ENCODE measurements at places on chromosomes 7 and 10. TPM values are rescaled to one million over a fixed set of nuclear protein-coding genes. Genes with fewer than 3 reads are reported as not detected.

Gene TRIM50
- not detected for total RNA-seq

Gene INSYN2A
- total RNA-seq: not detected

Gene PDIA4
- total RNA-seq: 132 TPM

DNA sequence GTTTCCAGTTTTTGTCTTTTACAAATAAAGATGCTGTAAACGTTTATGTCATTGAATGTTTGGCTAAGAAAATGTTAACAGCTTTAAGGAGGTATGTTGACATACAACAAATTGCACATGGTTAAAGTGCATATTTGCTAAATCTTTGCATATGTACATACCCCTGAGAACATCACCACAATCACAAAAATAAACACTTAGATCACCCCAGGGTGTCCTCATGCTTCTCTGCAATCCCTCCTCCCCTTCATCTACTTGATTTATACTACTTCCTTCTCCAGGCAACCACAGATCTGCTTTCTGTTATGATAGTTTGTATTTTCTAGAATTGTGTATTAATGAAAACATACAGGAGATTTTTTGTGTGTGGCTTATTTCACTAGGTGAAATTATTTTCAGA, 209.5 kb downstream of the GLRX3 start:
- H3K4me3 ChIP-seq: no peak overlapping the region
- no peaks in the 10 kb centered on the region for H3K4me1 ChIP-seq
- H3K27ac ChIP-seq: no peak overlapping the region
- DNase-seq: no peak
- H3K27me3 ChIP-seq: peaks cover 2% of the 10 kb centered on the region
- no peaks in the 10 kb centered on the region for H3K36me3 ChIP-seq

- no peak for DNase-seq
- no peak overlapping the region for H3K4me3 ChIP-seq
- H3K36me3 ChIP-seq: no peaks in the 10 kb centered on the region
- H3K27ac ChIP-seq: no peak overlapping the region
These were observed 406.5 kb downstream of the SUGCT start for GRCh38 chr7:40541336-40541735.

DNA sequence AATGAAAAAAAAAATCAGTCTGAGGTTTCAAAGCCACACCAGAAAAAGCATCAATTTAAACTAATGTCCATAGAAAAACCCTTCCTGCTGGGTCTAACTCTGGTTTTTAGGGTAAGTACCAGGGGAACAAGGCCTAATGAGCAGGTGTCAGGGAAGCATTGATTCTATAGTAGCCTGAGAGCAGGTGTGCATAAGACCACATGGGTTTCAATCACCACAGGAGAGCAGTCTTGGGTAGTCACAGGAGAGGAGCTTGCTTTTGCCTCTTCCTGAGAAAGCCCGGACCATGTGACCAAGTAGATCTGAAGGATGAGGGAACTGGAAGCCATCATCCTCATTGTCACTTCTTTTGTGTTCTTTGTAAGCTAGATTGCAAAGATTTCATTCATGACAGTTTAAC, 66.3 kb upstream of the AGK start:
- DNase-seq: no peak
- peaks cover 10% of the 10 kb centered on the region for H3K27me3 ChIP-seq
- peaks cover 7% of the 10 kb centered on the region for H3K4me1 ChIP-seq
- no peak overlapping the region for H3K27ac ChIP-seq
- H3K36me3 ChIP-seq: no peaks in the 10 kb centered on the region

DNA sequence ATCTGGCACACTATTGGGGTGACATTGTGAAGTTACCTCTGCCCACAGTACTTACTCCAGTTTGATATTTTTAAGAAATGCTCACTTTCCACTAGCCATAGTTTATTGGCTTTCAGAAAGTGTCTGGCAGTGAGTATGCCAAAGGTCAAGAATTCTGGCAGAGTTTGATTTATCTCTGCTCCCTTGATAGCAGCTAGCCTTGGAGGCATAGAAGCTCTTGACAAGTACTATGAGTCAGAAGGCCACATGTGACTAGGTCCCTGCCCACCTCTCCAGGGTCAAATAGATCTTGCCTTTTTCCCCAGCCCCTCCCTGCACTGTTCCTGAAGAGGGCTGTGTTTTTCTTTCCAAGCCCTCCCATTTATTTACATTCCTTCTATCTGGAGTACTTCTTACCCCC, 202.2 kb downstream of the AUTS2 start:
- H3K4me1 ChIP-seq: no peaks in the 10 kb centered on the region
- H3K36me3 ChIP-seq: no peaks in the 10 kb centered on the region
- no peak for DNase-seq
- H3K4me3 ChIP-seq: no peak overlapping the region
- H3K27me3 ChIP-seq: peaks cover 6% of the 10 kb centered on the region
- no peak overlapping the region for H3K27ac ChIP-seq

- H3K36me3 ChIP-seq: no peaks in the 10 kb centered on the region
- no peak overlapping the region for H3K4me3 ChIP-seq
- H3K27me3 ChIP-seq: peaks cover 11% of the 10 kb centered on the region
- no peak for DNase-seq
- H3K27ac ChIP-seq: no peak overlapping the region
- H3K4me1 ChIP-seq: no peaks in the 10 kb centered on the region
These were observed 124.4 kb upstream of the RNF32 start for GRCh38 chr7:156515911-156516790.

GRCh38 chr7:133815611-133816210, 311.4 kb upstream of the LRGUK start:
- no peak overlapping the region for H3K27ac ChIP-seq
- H3K27me3 ChIP-seq: no peaks in the 10 kb centered on the region
- no peaks in the 10 kb centered on the region for H3K4me1 ChIP-seq
- DNase-seq: no peak
- H3K4me3 ChIP-seq: no peak overlapping the region

DNA sequence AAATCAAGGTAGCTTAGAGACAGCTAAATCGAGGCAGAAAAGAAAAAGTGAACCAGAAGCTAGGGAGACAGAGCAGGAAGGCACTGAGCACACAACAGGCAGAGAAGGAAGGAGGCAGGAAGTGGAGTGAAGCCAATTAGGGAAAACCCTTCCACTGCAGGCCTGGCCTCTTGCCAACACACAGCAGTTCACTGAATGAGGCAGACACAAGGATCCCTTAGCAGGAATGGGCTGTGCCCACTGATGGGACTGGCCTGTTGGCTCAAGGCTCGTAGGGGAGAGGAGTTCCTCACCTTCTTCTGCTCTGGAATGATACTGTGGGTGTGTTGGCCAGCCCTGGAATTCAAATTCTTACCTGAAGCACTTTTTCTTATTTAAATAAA, 220.3 kb upstream of the STK17A start:
- no peak for DNase-seq
- H3K27ac ChIP-seq: no peak overlapping the region
- no peaks in the 10 kb centered on the region for H3K27me3 ChIP-seq
- H3K4me1 ChIP-seq: no peaks in the 10 kb centered on the region
- H3K36me3 ChIP-seq: no peaks in the 10 kb centered on the region
- H3K4me3 ChIP-seq: no peak overlapping the region

GRCh38 chr10:59910867-59911266, 4.5 kb upstream of the CCDC6 start:
- peaks cover 2% of the 10 kb centered on the region for H3K36me3 ChIP-seq
- H3K4me3 ChIP-seq: no peak overlapping the region
- peaks cover 23% of the 10 kb centered on the region for H3K4me1 ChIP-seq
- H3K27ac ChIP-seq: no peak overlapping the region
- DNase-seq: no peak

DNA sequence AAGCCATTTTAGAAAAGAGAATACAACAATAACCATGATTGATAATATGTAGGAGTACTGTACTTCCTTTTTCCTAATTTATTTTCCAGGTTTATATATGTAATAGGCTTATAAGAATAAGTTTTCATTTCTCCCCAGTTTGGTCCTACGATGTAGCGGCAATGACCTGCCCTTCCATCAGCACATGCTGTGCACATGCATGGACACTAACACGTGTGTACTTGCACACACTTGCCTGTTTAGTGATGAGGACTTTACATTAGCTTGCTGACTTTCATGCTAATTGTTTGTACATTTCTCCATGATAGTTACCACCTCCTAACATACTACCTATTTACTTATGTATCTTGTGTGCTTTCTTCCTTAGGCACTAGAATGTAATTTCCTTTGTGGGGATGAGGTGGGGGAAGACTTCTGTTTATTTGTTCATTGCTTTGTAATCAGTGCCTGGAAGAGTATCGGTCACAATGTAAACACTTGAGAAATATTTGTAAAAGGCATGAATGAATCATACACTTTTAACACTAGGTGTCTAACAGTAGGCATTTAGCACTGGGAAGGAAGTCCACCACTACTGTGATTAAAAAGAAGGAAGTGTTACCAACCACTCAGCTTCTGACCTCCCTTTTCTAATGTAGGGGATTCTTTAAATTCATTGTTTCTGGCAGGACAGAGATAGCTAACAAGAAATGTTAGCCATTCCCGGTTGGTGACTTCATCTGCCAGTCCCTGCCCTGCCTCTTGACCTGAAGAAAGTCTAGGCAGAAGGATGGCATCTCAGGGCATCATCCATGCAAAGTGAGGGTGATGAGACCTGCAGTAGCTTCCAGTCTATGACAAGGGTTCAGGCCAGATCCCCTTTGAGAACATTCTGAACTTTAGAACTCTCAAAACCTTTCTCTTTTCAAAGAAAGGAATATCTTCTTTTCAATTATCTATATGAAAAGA, 120.2 kb upstream of the RAB18 start:
- no peak for DNase-seq
- no peak overlapping the region for H3K27ac ChIP-seq
- no peak overlapping the region for H3K4me3 ChIP-seq
- peaks cover 27% of the 10 kb centered on the region for H3K27me3 ChIP-seq
- H3K36me3 ChIP-seq: no peaks in the 10 kb centered on the region

GRCh38 chr10:69912589-69912988, 110.9 kb downstream of the COL13A1 start:
- H3K27ac ChIP-seq: no peak overlapping the region
- no peak for DNase-seq
- peaks cover 6% of the 10 kb centered on the region for H3K27me3 ChIP-seq
- no peaks in the 10 kb centered on the region for H3K4me1 ChIP-seq
- H3K4me3 ChIP-seq: no peak overlapping the region

GRCh38 chr10:76422769-76423168, 991.3 kb downstream of the LRMDA start:
- no peaks in the 10 kb centered on the region for H3K36me3 ChIP-seq
- H3K27me3 ChIP-seq: no peaks in the 10 kb centered on the region
- H3K27ac ChIP-seq: no peak overlapping the region
- H3K4me3 ChIP-seq: no peak overlapping the region
- no peak for DNase-seq
- no peaks in the 10 kb centered on the region for H3K4me1 ChIP-seq

DNA sequence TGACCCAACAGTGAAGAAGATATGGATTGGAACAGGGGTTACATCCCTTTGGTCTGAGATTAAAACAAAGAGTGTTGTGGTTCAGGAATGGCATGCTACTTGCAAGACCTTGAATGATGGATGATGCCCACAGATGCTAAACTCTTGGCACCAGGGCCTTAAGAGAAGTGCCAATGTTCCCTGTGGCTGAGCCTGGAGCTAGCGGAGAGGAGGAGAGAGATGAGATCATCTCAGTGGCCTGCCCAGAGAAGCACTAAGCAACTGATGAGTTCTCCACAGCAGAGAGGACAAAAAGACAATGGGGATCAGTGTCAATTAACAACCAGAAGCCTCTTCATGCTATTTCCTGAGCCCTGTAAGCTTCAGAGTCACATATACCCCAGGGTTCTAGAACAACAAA, 97.8 kb downstream of the ELAPOR2 start:
- no peak overlapping the region for H3K4me3 ChIP-seq
- H3K27me3 ChIP-seq: peaks cover 7% of the 10 kb centered on the region
- H3K4me1 ChIP-seq: no peaks in the 10 kb centered on the region
- no peak overlapping the region for H3K27ac ChIP-seq
- H3K36me3 ChIP-seq: no peaks in the 10 kb centered on the region

GRCh38 chr10:788796-789748, 99.6 kb upstream of the DIP2C start:
- H3K27me3 ChIP-seq: peaks cover 3% of the 10 kb centered on the region
- no peak overlapping the region for H3K27ac ChIP-seq
- no peak for DNase-seq
- no peaks in the 10 kb centered on the region for H3K4me1 ChIP-seq
- no peaks in the 10 kb centered on the region for H3K36me3 ChIP-seq

GRCh38 chr7:1425292-1426136, 33.8 kb downstream of the MICALL2 start:
- H3K4me1 ChIP-seq: no peaks in the 10 kb centered on the region
- H3K4me3 ChIP-seq: no peak overlapping the region
- DNase-seq: no peak
- H3K36me3 ChIP-seq: no peaks in the 10 kb centered on the region

- DNase-seq: no peak
- H3K4me3 ChIP-seq: no peak overlapping the region
- H3K4me1 ChIP-seq: no peaks in the 10 kb centered on the region
These were observed 48.5 kb downstream of the EMX2 start for GRCh38 chr10:117591043-117591442.

DNA sequence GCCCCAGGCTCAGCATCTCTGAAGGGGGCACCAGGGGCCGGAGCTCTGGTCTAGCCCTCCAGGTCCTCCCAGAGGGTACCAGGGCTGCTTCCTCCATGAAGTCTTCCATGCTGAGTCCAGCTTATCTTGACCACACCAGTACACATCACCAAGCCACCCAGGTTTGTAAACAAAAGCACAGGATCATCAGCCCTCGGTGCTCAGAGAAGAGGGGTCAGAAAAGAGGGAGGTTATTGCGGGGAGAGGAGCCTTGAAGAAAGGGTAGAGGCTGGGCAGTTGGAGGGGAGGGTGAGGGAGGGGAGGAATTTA, 23.9 kb downstream of the AQP1 start:
- no peak overlapping the region for H3K4me3 ChIP-seq
- DNase-seq: no peak
- H3K36me3 ChIP-seq: no peaks in the 10 kb centered on the region
- peaks cover 18% of the 10 kb centered on the region for H3K27me3 ChIP-seq
- H3K4me1 ChIP-seq: no peaks in the 10 kb centered on the region

DNA sequence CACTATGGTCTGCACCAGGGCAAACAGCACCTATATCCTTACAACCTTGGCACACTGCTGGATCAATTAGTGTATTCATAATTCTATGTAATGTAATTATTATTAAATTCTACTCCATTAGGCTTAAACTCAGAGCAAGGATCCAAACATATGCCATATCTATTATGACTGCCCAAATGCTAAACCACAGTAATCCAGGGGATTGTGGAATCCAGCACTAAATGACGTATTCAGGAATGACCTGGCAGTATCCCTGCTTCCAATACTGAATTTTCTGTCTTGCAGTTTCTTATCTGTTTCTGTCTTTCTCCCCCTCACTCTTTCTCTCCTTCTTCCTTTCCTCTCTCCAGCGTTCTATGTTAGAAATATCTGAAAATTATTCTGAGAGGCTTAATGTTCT, 16.5 kb upstream of the UBE2D1 start:
- no peak overlapping the region for H3K27ac ChIP-seq
- peaks cover 9% of the 10 kb centered on the region for H3K4me1 ChIP-seq

All from activated T-helper 1 cell treated with anti-CD3 and anti-CD28 coated beads, Interleukin-12 subunit alpha, Interleukin-12 subunit beta, Interleukin-2, Interleukin-4 antibody, amounts not matched to agents 30 ng/mL and 10 ng/mL and 1 ng/mL, durations not matched to agents 14 hours and 24 hours and 36 hours (primary cell).